Activated CD4-positive, alpha-beta T cell treated with anti-CD3 and anti-CD28 coated beads for 1 hour (primary cell): ENCODE measurements at places on chromosomes 16 and 17.

GRCh38 chr16:70804734-70805169 lies 3.8 kb upstream of the VAC14 start:
- DNase-seq = no peak

GRCh38 chr16:27920391-27920891 lies 143.1 kb downstream of the GSG1L start:
- DNase-seq = no peak

DNA sequence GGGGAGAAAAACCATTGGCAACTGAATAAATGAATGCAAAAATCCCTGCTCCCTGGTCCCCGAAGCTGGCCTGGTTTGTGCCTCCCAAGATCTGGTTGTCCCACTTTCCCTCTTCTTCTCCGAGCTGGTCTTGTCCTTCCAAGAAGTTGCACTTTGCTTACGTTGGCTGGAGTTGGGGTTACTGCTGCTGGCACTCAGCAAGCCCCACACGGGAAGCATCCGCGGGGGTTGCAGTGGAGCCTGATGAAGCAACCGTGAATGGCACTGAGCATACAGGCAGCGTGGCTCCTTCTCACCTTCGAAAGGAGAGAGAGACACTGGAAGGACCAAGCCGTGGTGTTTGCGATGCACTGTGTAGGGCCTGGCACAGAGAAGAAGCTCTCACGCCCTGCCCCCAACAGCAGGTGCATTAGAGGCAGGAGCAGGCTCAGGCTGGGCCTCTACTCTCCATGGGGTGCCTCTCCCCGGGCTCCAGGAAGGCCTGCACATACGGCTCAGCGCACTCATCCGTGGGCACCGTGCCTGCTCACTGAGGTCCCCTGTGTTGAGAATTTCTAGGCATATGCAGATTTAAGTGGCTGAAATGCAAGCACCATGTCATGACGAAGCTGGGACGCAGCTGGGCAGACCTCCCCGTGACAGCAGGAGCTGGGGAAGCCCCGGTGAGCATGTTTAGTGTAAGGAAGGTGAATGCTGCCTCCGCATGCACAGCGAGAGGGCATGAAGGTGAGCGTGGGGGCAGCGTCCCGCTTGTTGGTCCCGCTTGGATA lies 12.1 kb downstream of the CA5A start:
- DNase-seq = no peak

DNA sequence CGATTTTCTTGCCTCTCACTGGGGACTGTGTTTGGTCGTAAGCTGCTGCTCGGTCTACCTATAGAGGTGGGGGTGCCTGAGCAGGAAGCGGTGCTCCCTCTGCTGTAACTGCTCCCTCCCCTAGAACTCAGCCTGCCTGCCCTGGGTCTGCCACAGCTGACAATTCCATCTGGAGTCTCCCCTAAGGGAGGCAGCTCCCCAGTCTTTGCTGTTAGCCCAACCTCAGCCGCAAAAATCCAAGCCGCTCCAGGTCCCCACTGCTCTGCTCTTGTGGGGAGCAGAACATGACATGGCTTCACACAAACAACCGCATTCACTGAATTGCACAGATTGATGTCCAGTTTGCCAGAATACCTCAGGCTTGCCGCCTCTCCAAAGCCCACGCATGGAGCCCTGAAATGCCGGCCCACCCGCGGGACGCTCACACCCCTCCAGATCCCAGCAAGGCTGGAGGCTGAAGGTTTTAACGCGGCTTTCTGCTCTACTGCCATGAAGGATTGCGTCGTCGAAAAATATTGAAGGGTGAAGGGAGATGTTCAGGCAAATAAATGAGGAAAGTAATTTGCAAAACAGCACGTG lies 221.5 kb upstream of the FOXF1 start:
- DNase-seq = no peak

- no peak for DNase-seq
Observed at GRCh38 chr16:86729686-86730085, 151.3 kb downstream of the FOXL1 start.

GRCh38 chr16:79369796-79370195 lies 230.7 kb downstream of the MAF start:
- DNase-seq = no peak

DNA sequence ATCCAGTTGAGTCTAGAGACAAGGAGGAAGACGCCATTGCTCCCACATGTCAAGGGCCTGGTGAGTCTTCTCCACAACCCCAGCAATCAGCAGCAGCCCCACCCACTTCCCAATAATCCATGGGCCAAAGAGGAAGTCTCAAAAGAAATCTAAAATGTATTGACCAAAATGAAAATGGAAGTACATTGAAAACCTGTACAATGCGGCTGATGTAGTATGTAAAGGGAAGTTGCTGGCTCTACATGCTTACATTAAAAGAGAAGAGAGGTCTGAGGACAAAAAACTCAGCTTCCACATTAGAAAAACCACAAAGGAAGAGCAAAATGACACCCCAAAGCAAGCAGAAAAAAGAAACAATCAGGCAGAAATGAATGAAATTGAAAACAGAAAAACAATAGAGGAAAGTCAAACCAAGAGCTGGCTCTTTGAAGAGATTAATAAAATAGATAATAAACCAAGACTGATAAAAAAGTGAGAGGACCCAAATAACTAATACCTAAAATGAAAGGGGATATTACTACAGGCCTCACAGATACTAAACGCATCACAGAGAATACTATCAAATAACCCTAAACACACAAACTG lies 100.6 kb upstream of the METRNL start:
- DNase-seq = no peak

DNA sequence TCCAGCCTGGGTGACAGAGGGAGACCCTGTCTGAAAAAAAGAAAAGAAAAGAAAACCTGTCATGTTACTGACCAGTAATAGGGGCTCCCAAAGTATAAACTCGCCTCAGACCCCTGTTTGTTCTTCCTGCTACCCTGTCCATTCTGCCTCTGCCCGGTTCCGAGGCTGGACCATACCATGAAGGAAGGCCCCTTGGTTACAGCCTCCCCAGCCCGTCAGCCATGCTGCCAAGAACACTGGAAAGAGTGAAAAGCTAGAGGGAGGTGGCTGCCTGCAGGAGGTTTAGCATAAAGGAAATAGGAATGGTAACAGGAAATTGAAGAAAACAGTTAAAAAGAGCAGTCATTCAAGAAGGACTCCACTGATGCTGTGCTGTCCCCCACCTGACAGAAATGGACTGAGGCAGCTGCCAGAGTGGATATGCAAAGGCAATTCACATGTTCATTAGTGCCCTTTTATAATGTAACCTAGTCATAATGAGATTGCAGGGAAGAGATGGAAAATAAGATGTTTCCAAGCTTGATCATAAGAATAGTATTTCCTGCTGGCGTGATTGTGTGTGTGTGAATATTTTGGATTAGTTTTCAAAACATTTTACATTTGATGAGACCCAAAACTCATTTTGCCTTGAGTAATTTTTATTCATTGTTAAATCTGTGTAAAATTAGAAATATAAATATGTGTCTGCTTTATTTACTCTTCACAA lies 102.6 kb downstream of the GOSR1 start:
- DNase-seq = no peak

DNA sequence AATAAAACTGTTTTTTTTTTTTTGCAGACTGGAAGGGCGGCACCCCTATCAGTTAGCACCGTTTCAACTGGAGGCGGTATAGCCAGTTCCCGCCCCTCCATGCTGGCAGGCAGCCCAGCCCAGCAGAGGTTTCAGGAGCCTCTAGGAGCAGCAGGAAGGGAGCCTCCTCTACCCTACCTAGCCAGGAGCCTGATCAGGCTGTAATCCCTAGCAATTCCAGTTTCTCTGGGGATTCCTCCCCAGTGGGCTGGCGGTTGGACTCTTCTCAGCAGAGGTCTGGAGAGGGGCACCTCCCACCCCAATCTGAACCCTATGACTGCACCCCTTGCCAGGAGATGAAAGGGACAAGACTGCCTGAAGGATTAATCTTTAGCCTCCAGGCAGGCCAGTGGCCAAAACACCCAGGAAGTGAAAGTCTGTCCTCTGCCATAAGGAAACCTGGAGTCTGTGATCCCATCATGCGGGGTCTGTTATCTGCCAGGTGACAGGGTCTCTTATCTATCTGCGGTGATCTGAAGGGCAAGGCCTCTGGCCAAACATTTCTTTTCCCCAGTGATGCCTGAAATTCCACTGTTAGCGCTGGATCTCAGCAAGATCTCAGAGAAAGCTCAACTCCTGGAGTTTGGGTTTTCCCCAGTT lies 4.9 kb upstream of the CDH1 start:
- no peak for DNase-seq

- peak; percentile 38 for DNase-seq
Observed at GRCh38 chr16:88505405-88506082, 52.5 kb downstream of the ZFPM1 start.

DNA sequence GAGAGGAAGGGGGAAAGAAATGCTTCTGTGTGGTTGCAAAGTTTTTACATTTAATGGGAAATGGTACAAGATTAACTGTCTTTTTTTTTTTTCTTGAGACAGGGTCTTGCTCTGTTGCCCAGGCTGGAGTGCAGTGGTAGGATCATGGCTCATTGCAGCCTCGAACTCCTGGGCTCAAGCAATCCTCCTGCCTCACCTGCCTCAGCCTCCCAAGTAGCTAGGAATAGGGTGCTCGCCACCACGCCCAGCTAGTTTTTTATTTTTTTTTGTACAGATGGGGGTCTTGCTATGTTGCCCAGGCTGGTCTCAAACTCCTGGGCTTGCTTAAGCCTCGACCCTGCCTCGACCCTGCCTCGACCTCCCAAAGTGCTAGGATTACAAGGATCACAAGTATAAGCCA lies 3.8 kb upstream of the ROGDI start:
- DNase-seq = no peak

DNA sequence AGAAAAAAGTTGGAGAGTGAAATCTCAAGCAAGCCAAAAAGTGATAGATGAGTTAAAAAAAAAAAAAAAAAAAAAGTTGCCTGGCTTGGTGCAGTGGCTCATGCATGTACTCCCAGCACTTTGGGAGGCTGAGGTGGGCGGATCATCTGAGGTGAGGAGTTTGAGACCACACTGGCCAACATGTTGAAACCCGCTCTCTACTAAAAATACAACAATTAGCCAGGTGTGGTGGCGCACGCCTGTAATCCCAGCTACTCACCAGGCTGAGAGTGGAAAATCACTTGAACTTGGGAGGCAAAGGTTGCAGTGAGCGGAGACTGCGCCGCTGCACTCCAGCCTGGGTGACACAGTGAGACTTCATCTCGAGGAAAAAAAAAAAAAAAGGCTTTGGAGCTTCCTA lies 668.8 kb downstream of the WWOX start:
- DNase-seq = no peak

DNA sequence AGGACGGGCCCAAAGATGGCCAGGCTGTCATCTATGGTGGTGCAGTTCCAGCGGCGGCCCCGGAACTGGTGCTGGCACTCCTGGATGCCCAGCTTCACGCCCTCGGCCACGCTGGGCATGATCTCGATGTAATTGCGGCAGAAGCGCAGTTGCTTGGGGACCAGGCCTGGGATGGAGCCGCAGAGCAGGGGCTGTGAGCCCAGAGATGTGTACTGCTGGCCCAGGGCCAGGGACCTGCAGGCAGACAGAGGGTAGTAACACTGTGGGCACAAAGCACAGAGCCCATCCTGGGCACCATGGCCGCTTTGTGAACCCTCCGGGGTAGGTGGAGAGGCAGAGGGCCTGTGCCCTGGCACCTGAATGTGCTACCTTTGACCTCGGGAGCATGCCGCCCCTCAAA lies 44.8 kb downstream of the WNT3 start:
- DNase-seq = no peak

GRCh38 chr16:87725596-87726235 lies 40.1 kb downstream of the KLHDC4 start:
- DNase-seq = no peak

DNA sequence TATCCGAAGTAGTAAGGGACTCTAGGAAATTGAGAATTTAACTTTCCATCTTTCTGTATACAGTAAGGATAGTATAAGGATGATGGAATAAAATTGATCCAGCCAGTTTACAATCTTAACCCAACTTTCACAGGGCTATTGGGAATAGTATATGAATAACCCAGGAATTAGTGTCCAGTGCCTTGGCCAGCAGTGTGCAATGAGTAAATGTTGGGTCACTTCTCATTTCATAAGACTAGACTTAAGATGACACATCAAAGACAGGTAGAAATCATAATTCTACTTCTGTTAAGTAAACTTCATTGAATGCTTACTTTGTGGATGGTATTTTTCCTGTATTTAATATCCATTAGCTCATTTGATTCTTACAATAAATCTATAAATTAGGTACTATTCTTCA lies 949.6 kb upstream of the GOT2 start:
- DNase-seq = no peak

DNA sequence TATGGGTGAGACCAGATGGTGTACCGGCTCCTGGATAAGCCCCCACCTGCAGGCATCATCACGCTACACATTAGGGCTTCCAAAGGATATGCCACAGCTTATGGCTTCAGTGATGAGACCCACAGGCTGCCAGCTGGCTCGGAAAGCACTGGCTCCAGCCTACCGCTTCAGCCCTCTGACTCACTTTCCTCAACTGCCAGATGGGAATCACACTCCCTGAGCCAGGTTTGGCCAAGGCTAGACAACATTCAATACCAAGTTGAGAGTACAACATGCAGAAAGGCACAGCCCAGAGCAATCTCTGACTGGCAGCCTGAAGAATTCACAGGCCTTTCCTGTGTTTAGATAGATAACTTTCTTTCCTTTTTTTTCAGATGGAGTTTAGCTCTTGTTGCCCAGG lies 10.3 kb downstream of the CENPV start:
- no peak for DNase-seq

DNA sequence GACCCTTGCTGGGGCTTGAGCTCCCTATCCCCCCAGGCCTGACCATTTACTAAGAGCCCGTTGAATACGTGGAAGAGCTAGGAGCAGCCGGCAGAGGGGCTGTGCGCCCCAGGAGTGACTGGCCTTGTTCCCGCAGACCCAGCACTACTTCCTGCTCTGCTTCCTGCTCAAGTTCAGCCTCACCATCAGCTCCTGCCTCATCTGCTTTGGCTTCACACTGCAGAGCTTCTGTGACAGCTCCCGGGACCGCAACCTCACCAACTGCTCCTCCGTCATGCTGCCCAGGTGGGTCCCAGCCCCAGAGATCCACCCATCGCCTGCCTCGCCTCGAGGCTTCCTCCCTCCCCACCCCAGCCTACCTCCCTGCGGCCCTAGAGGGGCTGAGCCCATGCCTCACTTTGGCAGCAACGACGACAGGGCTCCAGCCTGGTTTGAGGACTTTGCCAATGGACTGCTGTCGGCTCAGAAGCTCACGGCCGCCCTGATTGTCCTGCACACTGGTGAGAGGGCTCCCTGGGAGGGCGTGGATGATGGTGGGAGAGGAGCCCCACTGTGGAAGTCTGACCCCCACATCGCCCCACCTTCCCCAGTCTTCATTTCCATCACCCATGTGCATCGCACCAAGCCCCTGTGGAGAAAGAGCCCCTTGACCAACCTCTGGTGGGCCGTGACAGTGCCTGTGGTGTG lies 17.2 kb downstream of the CASKIN2 start:
- DNase-seq = no peak
